ENCODE measurements at places on chromosomes 3 and 15. TPM values are rescaled to one million over a fixed set of nuclear protein-coding genes. Genes with fewer than 3 reads are reported as not detected.

Gene SLC2A2
- total RNA-seq: not detected

Gene PTX3
- not detected for total RNA-seq

Gene LRRC34
- total RNA-seq: 4.7 TPM

GRCh38 chr15:76440441-76440840, 103.9 kb downstream of the ISL2 start:
- DNase-seq: no peak

GRCh38 chr3:154956815-154957214, 123.3 kb upstream of the MME start:
- DNase-seq: no peak

DNA sequence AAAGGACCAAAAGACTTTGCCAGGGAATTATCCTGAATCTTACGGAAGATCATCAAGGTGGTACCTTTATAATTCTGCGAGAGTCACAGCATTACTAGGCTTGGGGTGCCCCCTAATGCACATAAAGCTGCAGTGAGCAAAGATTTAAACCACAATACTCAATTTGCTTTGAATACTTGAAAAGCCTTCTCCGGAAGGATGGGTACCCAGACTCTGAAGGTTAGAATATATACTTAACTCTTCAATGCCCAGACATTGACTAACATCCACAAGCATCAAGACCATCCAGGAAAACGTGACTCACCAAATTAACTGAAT, 117.8 kb upstream of the KCNH8 start:
- no peak for DNase-seq

DNA sequence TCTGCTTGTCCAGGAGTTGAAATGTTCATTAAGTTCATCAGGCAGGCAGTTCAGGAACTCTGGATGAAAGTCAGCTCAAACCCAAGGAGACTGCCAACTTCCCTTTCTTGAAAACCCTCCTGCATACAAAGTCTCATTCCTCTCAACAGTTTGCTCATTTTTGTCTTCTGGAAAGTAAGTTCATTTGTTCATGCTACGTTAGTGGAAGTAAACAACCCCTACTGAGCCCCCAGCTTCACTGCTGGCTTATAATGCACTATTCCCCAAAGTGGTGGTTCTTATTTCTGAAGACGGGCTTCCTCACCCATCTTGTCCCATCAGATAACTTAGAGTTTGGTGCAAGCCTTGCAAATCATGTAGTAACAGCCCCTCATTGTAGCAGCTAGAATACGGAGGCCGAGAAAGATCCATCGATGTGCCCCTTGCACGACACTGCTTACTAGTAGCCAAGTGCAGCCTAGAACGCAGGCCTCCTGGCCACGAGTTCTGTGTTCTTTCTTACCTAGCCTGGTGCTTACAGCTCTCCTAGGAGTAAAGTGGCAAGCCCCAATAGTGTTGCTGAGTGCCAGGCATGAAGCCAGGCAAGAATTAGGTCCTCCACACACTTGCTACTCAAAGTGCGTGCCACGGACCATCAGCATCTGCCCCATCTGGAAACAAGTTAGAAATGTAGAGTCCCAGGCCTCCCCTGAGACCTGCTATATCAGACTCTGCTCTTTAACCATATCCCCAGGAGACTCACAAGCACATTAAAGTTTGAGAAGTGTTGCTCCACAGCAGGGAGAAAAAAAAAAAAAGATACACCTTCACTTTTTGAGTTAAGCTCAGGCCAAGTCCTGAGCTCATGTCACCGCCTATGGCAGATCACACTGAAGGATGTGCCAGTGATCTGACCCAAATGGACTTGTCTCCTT, 82.5 kb downstream of the RFTN1 start:
- peak; percentile 50 for DNase-seq

DNA sequence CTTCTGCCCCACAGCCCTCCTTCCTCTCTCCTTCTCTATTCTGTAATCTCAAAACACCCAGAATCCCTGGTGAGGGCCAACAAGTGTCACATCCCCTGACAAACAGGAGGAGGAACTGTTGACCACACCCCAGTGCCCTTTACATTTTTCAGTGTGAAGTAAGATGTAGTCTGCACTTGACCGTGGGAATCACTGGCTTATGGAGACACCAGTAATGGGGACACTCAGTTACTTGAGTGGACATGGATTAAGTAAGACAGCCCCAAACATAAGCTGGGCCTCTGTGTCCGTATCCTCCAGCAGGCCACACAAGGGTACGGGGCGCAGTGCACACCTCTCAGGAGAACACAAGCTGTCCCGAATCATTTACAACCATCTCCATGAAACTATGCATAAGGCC, 28.4 kb upstream of the LIMD1 start:
- no peak for DNase-seq

All from activated CD4-positive, alpha-beta T cell treated with anti-CD3 and anti-CD28 coated beads, Interleukin-2, amount 10 ng/mL, durations not matched to agents 24 days and 14 days (primary cell).